ENCODE measurements at places on chromosomes 5 and 9.
A peak's percentile ranks its signal among the peaks of the same experiment; 100 is the strongest.

GRCh38 chr5:173165177-173166016 is 21.1 kb downstream of the BNIP1 start:
- DNase-seq = no peak

- DNase-seq = no peak
Measured at GRCh38 chr5:148458036-148458888, 74.5 kb downstream of the FBXO38 start.

DNA sequence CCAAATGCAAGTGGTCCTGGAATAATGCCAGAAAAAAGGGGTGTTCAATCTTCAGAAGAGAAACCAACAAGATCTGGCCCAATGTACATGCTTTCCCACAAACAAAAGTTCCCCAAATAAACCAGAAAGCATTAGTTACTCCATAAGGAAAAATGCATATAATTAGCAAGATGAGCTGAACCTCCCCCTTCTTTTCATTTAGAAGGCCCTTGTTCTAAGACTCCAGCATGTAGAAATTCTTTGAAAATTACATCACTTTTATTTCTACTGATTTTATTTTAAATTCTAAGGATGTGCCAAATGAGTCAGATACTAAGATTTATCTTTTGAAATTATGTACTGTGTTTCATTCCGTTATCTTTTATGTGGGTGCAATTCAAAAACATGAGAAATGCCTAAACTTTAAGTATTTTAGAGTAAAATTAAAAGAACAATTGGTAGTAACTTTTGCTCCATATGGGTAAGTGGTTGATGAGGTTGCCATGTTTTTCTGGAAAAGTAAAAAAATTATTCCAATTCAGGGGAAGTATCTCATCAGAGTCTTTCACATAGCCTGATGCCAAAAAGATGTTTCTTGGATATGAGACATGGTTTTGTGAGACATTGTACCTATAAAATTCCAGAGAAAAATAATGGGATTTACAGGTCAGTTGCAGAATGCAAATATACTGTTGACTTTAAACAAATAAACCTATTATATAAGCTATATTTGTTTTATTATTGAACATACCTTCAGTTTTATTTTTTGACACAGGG is 106.5 kb upstream of the CCDC112 start:
- DNase-seq = peak; percentile 78

DNA sequence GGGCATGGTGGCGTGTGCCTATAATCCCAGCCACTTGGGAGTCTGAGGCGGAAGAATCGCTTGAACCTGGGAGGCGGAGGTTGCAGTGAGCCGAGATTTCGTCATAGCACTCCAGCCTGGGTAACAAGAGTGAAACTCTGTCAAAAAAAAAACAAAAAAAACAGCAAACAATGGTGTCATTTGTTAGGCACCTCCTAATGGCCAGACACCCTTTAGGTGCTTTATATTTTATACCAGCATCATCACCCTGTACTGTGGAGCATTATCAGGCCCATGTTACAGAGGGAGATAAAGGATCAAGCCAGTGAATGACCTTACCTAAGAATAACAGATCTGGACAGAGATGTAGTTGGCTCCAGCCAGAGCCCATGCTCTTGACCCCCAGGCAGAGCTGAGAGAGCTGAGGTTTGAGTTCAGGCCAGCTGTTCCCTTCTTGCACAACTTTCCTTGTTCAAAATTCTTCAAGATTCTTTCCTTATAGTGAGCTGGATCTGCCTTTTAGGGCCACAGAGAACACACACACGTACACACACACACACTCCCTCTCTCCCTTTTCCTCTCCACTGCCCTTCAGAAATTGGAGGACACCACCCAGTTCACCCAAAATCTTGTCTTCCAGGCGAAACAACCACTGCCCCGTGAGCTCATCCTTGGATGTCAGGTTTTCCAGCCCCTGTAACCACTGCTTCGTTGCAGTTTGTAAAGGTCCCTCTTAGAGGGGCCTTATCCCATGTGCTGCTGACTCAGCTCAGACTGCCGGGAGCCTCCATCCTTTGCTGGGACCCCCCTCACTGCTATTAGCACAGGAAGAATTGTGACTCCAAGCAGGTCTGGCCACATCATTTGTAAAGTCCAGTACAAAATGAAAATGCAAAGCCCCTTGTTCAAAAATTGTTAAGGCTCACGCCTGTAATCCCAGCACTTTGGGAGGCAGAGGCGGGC is 10.4 kb upstream of the PTGES start:
- DNase-seq = peak; percentile 80

DNA sequence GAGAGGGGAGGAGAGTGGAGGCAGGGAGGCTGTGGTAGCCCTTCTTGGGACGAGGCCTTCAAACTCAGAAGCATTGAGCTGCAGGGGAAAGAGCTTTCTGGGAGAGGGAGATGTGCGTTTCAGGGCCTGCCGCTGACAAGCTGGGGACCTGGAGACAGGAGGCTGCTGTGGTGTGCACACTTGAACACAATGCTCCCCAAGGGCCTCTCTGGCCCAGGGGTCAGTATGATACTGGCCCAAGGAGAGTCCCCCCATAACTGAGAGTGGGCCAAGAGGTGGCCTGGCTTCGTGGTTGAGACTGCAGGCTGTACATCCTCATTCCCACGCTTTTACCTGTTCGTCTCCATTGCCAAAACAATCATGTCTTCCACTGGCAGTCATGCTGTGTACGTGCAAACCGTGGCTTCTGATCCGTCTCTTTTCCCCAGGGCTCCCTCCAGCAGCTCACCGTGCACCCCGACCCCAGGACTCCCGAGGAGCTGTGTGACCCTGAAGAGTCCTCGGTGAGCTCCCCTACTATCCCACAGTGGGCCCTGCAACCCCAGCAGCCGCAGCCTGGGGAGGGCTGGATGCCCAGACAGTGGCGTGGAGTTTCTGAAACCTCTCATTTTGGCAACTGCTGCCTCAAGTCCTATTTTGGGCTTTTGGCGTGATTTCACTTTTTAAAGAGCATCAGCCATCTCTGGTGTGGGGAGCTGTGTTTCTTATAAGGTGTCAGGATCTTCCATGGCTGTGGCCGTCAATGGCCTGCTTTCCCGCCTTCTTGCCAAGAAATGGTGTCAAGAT is 43.4 kb downstream of the COL15A1 start:
- no peak for DNase-seq

- no peak for DNase-seq
Measured at GRCh38 chr5:60852940-60853339, 8.9 kb upstream of the ELOVL7 start.

GRCh38 chr9:1051584-1052275 is 1.6 kb downstream of the DMRT2 start:
- DNase-seq = no peak

- no peak for DNase-seq
Measured at GRCh38 chr9:71854811-71855210, 56.2 kb downstream of the ABHD17B start.

Measured in IMR-90 (cell line).